Stimulated activated CD8-positive, alpha-beta memory T cell treated with anti-CD3 and anti-CD28 coated beads, Interleukin-12 subunit alpha, Interleukin-12 subunit beta, amount 100 ng/mL, for 4 hours (primary cell): ENCODE measurements at places on chromosomes 13 and 19.

DNA sequence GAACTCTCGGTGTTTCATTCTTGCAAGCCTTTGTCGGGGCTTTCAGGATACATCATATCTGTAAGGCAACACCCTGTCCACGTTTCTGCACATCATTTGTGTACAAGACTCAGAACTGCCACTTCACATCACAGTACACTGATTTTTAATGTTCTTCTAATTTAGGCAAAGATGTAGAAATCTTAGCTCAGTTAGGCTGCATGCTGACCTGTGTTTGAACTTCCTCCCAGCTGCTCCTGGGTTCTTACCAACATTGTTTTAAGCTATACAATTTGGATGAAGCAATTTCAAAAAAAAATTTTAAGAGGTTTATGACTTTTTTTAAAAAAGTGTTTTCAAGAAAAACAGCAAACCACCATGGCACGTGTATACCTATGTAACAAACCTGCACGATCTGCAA lies 1047.9 kb upstream of the SLC10A2 start:
- DNase-seq: no peak

DNA sequence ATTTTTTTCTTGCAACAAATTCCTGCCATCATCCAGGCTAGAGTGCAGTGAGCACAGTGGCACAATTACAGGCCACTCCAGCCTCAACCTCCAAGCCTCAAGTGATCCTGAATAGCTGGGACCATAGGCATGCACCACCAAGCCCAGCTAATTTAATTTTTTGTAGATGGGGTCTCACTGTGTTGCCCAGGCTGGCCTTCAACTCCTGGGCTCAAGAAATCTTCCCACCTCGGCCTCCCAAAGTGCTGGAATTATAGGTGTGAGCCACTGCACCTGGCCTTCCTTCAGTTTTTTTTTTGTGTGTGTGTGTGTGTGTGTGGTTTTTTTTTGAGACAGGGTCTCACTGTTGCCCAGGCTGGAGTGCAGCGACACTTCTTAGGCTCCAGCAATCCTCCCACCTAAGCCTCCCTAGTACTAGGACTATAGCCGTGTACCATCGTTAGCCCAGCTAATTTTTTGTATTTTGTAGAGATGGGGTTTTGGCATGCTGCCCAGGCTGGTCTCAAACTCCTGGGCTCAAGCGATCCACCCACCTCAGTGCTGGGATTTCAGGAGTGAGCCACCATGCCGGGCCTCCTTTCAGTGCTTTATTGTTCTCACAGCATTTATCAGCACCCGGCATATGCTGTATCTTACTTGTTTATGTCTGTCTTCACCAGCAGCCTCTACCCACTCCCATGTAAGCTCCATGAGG lies 5.9 kb upstream of the SRRM5 start:
- no peak for DNase-seq

DNA sequence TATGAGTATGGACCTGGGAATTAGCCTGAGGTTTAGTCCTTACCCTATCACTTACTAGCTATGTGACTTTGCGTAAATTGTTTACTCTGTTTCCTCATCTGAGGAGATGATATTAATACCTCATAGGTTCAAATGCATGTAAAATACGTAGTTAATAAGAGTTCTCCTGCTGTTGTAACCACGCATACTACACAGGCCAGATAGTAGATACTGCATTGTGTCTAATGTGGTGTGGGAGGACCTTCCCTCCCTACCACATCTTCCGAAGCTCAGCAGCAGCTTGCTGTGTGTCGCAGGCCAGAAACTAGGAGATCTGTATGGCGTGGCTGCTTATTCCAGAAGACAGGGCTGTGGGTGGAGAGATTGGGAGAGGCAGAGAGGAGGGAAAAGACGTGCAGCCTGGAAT lies 23.0 kb downstream of the GTF2F2 start:
- DNase-seq: no peak

DNA sequence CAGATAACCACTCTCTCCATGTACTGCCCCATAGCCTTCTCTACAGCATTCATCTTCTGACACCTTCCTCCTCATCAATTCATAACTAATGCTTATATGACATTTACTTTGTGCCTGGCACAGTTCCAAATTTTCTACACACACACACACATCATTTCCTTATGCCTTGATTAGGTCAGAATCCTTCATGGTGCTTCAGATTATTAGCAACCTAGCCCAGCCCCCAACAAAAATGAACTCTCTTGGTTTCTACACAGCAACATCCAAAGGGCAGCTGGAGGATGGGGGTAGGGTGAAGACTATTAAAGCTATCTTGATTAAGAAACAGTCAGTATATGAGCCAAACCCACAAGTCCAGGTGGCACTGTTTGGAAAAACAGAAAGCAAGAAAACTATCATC lies 3.7 kb downstream of the RUBCNL start:
- DNase-seq: no peak

DNA sequence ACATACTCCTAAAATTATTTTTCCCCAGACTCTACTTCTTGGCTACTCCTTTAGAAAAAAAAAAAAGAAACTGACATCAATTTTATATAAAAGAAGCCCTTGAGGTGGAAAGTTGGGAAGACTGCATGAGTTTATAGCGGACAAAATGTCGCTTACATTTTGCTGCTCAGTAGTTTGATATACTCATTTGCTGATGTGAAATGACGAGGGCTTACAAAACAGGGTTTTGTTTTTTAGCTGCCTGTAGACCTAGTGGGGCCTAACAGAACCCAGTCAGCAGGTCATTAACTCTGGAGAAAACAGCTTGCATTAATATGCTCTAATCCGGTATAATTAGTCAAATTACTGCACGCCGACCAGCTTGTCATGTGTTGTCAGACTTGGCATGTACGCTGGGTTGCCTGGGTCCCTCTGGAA lies 37.6 kb upstream of the MAB21L1 start:
- DNase-seq: no peak

- DNase-seq: no peak
Observed at GRCh38 chr13:60575142-60575541, 178.1 kb downstream of the TDRD3 start.
